Stimulated activated CD4-positive, alpha-beta T cell treated with anti-CD3 and anti-CD28 coated beads, TNF-alpha, amount 100 ng/mL, for 1 hour (primary cell): ENCODE measurements at places on chromosomes 5 and 9.

DNA sequence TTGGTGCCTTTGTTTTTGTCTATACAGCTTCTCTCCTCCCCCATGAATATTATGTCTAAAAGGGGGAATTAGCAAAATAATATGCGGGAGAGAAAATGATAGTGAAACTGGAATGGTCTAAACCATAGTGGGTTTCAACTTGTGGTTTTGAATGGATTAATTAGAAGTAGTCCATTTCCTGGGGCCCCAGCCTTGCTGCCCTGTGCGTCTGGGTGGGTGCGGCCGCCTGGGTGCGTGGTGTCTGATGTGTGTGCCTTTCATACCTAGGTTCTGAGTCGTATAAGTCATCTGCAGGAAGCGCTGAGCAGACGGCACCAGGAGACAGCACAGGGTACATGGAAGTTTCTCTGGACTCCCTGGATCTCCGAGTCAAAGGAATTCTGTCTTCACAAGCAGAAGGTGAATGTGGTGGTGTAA lies 120.0 kb upstream of the CACNA1B start:
- no peak for DNase-seq

GRCh38 chr5:56356121-56356835 lies 123.1 kb upstream of the ANKRD55 start:
- DNase-seq, result no peak

GRCh38 chr9:108691614-108692013 lies 164.2 kb downstream of the ACTL7B start:
- DNase-seq, result no peak

- no peak for DNase-seq
Measured at GRCh38 chr5:32261198-32261597, 51.5 kb downstream of the MTMR12 start.

GRCh38 chr5:76341651-76342334 lies 61.3 kb upstream of the IQGAP2 start:
- DNase-seq, result no peak

- DNase-seq, result no peak
Measured at GRCh38 chr5:115209279-115209678, 39.6 kb upstream of the TRIM36 start.

GRCh38 chr9:15211815-15212495 lies 95.1 kb downstream of the TTC39B start:
- no peak for DNase-seq

DNA sequence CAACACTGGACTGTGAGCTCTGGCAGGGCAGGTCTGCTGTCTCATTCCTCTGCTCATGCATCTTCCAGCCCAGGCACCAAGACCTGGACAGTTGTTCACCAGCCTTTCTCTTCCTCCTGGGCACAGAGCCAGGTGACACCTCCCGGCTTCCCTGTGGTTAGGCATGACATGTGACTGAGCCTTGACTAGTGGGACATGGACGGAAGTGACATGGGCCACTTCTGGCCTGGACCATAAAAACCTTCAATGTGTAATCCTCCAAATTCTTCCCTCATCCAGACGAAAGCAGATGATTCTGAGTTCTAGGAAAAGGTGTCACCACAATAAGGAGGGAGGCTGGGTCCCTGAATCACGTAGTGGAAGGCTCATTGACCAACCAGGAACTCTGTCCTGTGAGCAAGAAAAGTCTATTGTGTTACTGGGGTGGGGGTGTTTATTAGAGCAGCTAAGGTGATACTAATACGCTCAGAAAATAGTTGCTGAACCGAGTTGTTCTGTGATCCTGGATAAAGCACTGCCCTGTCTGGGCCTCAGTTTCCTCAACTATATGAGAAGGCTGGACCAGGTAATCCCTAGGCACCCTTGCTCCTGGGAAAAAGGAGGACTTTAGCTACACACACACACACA lies 26.6 kb upstream of the CRB2 start:
- DNase-seq, result no peak

DNA sequence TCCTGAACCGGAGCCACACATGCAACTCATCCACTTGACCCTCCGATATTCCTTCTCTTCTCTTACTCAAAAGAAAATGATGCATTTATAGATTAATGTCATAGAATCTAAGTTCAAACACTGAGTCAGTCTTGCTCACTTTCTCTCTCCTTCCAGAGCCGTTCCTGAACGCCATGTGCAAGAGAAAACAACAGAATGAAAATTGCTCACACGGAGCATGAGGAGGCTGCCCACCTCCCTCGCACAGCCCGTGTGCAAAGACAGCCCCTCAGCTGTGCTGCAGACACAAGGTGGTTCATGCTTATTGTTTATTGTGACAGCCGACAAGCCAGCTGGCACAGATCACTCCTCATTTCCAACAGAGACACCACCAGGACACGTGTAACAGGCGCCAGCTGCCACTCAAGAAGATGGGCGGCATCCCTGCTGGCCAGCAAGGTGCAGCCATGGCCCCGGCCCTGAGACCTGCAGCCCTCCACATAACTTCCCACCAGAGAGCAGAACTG lies 290.8 kb downstream of the GLIS3 start:
- no peak for DNase-seq

DNA sequence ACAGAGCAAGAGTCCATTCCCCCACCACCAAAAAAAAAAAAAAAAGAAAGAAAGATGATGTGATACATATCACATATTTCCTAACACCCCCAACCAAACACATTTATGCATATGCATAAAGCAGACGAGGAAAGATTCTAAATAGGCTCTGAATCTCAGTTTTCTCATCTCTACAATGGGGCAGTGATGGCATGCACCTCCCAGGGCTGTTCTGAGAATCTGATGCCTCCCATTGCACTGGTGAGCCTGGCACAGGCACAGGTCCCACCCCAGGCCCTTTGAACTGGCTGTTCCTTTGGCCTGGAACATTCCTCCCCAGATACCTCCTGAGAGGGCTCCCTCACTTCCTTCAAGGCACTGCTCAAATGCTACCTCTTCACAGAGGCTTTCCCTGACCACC lies 116.5 kb downstream of the C9orf50 start:
- no peak for DNase-seq

GRCh38 chr9:71830929-71831328 lies 62.6 kb upstream of the CEMIP2 start:
- no peak for DNase-seq

DNA sequence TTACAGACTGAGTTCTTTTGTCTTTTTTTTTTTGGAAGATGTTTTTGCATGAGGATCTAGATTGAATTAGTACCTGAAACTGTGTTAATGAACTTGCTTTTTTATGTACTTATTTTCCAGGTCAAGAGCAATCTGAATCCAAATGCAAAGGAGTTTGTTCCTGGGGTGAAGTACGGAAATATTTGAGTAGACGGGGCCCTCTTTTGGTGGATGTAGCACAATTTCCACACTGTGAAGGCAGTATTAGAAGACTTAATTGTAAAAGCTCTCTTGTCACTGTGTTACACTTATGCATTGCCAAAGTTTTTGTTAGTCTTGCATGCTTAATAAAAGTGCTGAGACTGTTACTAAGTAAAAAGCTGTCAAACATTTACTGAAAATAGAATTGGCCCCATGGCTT lies 14.5 kb downstream of the SLC23A1 start:
- DNase-seq, result no peak

DNA sequence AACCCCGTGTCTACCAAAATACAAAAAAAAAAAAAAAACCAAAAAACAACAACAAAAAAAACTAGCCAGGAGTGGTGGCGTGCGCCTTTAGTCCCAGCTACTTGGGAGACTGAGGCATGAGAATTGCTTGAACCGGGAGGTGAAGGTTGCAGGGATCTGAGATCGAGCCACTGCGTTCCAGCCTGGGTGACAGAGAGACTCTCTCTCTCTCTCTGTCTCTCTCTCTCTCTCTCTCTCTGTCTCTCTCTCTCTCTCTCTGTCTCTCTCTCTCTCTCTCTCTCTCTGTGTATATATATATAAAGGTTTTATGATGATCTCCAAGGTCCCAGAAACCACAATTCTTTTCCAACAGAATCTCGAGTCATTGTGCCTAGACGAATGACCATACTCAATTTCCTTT lies 18.8 kb upstream of the ANKRD33B start:
- no peak for DNase-seq

DNA sequence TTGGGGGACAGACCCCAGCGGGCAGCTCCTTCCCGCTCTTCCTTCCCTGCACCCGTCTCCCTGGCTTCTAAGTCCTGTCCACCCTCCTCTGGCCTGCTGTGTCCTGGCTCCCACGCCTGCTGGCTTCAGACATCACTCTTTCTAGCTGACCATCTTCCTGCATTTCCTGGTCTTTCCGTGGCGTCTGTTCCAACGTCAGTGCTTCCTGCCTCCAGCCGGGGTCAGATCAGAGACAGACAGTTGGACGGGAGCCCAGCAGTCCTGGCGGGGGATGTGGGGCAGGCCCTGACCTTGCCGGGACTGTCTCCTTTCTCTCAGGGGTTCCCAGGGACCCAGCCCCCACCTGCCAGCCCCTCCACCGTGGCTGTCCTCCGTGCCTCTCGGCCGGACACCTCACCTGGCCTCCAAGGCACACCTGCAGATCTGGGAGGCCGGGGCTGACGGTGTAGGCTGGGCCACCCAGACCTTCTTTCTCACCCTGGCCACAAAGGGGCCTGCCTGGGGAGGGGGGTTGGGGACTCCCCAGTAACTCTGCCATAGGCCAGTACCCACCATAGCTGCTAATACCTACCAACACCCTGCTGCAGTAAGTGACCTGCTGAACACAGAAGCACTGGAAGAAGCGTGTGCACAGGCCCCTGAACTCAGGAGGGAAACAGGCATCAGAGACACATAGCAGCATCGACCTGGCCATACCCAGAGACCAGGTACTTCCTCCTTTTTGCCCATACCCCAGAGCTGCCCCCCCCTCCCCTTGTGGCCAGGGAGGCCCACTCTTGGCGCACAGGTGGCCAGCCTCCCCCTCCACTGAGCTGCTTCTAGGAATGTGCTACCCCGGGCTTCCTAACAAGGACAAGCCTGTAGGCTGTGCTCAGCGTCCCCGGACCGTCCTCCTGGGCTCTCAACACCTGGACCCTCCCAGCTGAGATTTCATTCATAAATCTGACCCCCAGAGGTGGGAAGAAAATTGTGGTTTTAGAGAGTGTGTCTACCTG lies 5.1 kb downstream of the NRARP start:
- no peak for DNase-seq

- no peak for DNase-seq
Measured at GRCh38 chr9:88236511-88237478, 98.5 kb upstream of the SPATA31C2 start.

GRCh38 chr9:3954331-3955304 lies 345.2 kb downstream of the GLIS3 start:
- no peak for DNase-seq

GRCh38 chr9:121921444-121921843 lies 171.7 kb downstream of the TTLL11 start:
- DNase-seq, result no peak

DNA sequence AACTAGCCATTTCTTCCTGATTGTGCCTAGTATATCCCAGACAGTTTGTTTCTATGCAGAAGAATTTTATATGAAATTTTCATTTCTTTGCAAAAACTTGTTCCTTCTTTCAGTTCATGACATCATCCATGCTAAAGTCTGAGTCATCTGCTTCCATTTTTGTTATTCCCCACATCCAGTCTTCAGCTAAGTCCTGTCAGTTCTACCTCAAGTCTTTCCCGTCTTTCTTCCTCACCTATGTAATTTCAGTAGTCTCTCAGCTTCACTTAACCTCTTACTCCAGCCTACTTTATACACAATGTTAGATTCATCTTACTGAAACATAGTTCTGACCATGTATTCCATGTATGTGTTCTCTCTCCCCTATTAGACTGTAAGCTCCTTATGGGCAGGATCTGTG lies 39.1 kb downstream of the G3BP1 start:
- DNase-seq, result no peak

DNA sequence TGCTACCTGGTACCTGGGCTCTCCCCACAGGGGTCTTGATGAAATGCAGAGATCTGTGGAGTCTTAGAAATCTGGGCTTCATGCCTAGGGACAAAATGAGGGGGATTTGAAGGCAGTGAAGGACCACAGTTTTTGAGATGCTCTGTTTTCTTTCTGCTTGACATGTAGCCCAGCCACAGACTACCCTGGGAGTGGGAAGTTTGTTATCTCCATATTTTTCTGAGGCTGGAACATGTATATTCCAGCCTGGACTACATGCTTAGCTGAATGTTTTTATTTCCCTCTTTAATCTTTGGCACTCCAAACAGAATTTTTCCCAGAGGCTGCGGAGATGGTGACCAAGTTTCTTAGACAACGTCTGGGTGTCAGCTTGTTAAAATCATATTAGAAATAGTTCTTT lies 252.9 kb downstream of the PAPPA start:
- no peak for DNase-seq

- DNase-seq, result no peak
Measured at GRCh38 chr9:99272836-99273235, 50.8 kb downstream of the SEC61B start.

DNA sequence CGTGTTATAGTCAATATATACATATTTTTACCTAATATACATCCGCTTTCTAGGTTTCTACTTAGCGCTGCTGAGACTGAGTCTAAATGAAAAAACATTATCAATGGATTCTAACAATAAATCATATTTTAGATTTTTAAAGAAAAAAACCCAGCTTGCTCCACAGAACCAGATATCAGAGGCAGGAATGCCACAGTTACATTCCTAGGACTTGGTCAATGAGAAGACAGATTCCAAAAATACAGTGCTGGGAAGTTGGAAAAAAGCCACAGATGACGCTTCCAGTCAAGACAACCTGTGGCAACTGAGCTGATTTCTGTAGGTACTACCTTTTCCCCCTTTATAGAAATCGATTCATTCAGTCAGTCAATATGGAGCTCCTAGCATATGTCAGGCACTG lies 577 bp upstream of the CCDC112 start:
- no peak for DNase-seq

DNA sequence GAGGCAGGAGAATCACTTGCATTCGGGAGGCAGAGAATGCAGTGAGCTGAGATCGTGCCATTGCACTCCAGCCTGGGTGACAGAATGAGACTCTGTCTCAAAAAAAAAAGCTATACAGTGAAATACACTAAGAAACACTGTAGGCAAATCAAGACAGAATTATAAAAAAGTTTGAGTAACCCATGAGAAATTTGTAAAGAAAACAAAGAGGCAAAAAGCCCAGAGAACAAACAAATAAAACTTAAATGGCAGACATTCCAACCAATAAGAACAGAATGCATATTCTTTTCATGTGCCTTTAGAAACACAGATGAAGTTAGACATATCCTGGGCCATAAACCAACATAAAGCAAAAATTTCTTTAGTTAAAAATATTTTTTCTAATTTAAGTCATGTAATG lies 30.6 kb downstream of the ZNF169 start:
- DNase-seq, result no peak

DNA sequence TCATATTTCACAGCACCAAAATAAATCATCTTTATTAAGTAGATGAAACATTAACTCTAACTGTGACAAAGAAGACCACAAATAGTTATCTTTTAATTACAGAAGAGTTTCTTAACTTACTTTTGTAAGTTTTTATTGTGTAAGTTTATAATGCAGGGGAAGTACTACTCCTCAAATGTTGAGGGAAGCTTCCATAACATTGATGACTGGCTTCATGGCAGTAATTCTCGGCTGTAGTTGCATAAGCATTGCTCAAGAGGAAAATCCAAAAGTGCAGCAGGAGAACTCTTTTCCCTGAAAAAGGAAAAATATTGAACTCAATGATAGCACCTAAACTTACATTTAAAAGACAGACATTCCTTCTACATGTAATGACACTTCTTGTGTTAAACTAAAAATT lies 4.6 kb downstream of the TSLP start:
- no peak for DNase-seq

GRCh38 chr5:109693535-109694400 lies 4.0 kb downstream of the MAN2A1 start:
- DNase-seq, result no peak

- no peak for DNase-seq
Measured at GRCh38 chr9:97640325-97640724, 6.7 kb downstream of the NCBP1 start.

GRCh38 chr5:24163091-24163490 lies 481.7 kb downstream of the CDH10 start:
- no peak for DNase-seq

- DNase-seq, result no peak
Measured at GRCh38 chr9:109811876-109812275, 31.9 kb downstream of the PALM2AKAP2 start.
